ENCODE measurements at places on chromosomes 1 and 21. TPM values are rescaled to one million over a fixed set of nuclear protein-coding genes. Genes with fewer than 3 reads are reported as not detected.

DNA sequence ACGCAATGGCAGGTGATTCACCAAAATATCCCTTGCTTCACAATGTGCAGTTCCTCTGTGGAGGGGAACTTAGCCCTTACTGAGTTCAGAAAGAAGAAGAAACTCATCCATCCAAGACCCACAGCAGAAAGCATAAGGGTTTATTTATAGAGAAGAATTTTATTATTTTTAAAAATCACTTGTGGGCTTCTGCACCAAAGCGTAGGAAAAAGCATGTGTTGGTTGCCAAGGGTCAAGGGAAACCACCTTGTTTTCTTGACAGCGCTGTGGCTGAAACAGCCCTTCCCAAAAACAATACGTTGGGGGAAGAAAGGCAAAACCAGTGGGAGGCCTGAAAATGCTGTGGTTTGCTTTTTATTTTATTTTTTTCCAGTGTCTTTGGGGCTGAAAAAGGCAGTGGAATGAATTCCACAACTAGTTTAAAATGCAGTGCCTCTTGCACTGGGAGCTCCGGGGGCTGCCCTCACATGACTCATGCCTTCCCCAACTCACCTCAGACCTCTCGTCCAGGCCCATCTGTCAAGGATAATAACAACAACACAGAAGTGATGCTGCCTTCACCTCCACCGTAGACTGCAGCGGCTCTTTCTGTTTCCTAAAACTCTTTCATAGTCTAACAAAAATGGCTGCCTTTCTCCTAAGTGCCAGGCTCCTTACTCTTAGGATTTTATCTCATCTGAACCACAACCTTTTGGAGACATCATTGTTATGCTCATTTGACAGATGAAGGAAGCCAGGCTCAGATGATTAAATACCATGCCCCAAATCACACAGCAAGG lies 224.2 kb upstream of the JUN start:
- no peak for DNase-seq

GRCh38 chr1:169112241-169112640 lies 5.8 kb downstream of the ATP1B1 start:
- DNase-seq = no peak

- DNase-seq = no peak
Measured at GRCh38 chr1:210677533-210677932, 348.8 kb downstream of the HHAT start.

RPS6KA1 gene
- 324 TPM for total RNA-seq

PPP1R8 gene
- total RNA-seq = 65.1 TPM
